ENCODE measurements at places on chromosomes 1 and 21.
A peak's percentile ranks its signal among the peaks of the same experiment; 100 is the strongest.

DNA sequence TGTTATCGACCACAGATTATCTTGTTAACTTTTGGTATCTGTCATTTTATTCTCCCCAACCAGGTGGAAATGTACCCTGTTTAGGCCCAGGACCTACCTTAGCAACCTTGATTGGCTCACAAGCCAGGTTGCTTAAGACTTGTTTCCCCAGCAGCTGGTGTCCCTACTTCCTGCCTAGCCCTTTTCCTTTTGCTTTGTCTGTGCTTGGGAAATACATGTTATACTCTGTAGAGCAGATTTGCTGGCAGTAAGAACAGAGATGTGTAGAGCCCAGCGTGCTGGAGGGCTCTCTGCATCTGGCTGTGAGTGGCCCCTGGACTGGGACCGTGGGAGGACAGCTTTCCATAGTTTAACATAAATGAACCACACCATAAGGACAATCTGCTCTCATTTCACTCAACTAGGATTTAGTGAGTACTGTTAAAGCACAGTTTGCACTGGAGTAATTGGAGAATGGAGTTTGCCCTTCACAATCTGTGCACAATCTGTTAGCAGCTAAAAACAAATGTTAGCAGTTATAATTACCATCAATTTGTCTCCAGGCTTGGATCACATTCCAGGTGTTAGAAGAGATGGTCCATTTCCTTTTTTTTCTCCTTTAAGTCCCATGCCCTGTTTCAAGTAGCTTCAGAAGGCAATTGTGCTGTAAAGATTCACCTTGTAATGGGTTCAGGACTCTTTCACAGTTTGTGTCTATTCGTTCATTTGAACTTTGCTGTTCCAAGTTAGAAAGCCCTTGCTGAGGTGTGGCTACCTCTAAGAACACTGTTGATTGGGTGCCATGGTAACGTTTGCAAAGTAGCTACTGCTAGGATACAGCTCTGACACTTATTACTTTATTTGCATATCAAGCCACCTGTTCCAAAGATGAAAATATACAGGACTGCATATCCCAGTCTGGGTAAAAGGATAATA is at the start of gene APOBEC4:
APOBEC4 (minus strand) TSS at position 770 of the 915 bp plus-strand sequence. CDS start 4,535 bp downstream, outside the sequence.
- DNase-seq = no peak

DNA sequence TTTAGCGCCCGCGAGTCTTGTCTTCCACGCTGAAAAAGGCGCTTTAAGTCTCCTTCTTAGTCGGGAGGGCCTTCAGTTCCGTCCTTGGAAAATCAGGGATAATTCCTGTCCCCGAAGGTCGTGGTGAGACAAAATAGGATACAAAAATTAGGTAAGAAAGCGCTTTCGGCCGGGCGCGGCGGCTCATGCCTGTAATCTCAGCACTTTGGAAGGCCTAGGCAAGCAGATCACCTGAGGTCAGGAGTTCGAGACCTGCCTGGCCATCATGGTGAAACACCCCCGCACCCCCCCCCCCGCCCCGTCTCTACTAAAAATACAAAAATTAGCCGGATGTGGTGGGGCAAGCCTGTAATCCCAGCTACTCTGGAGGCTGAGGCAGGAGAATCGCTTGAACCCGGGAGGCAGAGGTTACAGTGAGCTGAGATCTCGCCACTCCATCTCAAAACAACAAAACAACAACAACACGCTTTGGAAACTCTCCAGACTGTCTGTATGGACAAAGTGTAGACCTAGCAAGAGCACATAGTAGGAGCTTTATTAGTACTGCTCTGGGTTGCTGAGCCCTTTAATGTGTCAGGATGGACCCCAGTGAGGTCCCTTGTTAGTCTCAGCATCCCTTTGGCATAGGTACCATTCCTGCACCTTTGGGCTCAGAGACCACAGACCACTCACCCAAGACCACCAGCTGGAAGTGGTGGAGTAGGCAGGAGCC is 790 bp upstream of the TMEM54 start:
- DNase-seq = no peak

- DNase-seq = no peak
Measured at GRCh38 chr21:15138490-15138889, 73.7 kb upstream of the NRIP1 start.

GRCh38 chr1:180571832-180572636 is 13.3 kb downstream of the OVAAL start:
- peak; percentile 19 for DNase-seq

DNA sequence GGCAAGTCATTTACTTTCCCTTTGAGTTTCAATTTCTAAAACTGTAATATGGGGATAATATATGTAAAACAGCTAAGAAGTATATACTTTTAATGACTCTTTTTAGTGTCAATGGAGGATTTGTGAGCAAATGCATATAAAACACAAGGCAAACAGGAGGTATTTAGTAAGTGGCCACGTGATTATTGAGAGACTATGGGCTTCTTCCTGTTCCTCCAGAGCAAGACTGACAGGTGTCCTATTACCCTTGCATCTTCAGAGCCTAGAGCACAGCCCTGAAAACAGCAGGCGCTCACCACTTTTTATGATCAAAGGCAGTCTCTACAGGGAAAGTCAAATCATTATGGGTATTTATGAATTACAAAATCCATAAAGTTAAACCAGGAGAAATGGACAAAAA is 941 bp upstream of the ROR1 start:
- DNase-seq = no peak

GRCh38 chr1:110087812-110088738 is 17.6 kb upstream of the ALX3 start:
- DNase-seq = peak; percentile 37

GRCh38 chr1:154999571-155000410 is 2.8 kb upstream of the ZBTB7B start:
- peak; percentile 67 for DNase-seq

DNA sequence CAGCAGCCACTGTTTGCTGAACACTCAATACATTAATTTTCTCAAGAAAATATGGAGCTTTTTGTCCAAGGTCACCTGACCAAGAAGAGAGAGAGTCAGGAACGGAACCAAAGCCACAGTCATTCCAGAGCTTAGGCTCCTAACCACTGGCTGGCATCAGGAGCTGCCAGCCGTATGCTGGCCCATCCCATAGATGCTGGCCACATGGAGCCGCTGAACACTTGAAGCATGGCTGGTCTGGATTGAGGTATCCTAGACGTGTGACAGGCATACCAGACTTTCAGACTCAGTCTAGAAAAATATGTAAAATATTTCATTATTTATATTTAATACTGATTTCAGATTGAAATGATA is 458.7 kb downstream of the MATN1 start:
- no peak for DNase-seq

DNA sequence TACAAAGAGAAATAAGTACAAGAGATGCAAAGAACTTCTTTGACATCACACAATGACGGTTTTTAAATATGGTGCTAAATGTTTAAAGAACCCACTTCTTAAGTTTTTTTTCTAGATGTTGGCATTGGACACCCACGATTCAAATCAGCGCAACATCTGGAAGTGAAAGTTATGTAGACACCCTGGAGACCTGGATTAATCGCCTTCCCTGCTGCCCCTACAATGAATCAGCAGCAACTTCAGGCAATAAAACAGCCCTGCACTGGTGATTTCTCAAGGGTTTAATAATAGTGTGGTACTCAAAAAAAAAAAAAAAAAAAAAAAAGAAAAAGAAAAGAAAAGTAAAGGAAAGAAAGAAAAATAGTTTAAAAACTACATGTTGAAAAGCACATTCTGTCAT is 248.3 kb downstream of the NUF2 start:
- DNase-seq = no peak

GRCh38 chr1:59115865-59116264 is 181.0 kb upstream of the FGGY start:
- no peak for DNase-seq

DNA sequence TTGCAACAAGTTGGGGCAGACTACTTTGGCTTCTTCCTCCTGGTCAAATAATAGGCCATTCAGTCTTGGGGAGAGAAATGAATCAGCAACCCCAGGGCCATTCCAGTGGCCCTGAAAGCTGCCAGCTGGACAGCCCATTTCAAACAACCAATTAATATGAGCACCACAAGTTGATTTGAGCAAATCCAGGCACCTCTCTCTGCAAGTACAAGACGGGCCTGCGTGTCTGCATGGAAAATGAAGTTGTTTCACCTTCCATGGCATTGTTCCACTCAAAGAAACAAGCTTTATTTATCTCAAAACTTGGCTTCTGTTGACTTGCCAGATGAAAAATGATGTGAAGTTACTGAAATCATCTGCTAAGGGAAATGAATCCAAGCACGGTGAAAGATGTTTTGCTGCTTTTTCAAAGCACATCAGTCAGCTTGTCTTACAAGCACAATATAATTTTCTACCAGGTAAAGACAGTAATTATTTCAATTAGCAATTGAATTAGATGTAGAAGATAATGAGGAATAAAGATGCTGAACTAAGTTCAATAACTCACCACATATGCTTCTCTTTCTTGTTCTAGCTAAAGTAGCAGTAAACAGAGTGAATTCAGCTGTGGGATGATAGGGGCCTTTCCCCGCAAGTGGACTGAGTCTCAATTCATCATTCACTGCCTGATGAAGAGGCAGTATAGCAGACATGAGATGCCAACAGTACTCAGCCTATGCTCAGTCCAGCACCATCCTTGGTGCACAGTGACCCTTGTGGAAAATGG is 95.2 kb upstream of the SSX2IP start:
- DNase-seq = no peak

DNA sequence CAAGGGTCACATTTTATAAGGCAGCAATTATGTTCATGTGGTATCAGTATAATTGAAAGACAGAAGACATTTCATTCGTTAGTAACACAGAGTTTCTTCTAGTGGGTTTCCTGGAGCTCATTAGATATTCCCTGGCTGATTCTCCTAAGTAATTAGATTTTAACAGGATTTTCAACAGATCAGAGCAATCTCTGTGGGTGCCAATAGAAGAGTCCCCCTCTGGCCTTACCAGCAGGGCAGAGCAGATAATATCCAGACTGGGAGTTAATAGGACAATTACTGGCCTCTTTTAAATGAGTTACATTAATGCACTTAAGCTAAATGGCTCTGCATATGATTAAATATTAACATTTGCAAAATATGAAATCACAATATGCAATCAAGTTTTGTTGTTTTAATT is 74.2 kb upstream of the FOXD3 start:
- no peak for DNase-seq

DNA sequence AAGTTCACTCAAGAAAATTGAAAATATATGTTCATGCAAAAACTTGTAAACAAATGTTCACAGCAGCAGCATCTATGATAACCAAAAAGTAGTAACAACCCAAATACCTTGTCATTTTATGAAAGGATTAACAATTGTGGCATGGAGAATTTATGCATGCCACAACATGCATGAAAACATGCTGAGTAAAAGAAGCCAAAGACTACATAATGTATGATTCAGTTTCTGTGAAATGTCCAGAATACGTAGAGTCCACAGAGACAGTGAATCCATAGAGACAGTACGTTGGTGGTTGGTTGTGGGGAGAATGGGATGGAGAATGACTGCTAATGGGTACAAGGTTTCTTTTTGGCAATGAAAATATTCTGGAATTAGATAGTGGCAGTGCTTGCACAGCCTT is 148.7 kb downstream of the MAST2 start:
- DNase-seq = no peak

- no peak for DNase-seq
Measured at GRCh38 chr1:20846461-20847374, 59.6 kb upstream of the HP1BP3 start.

Measured in activated CD4-positive, alpha-beta T cell treated with anti-CD3 and anti-CD28 coated beads for 24 hours (primary cell).